ENCODE measurements at places on chromosomes 12 and 14.

DNA sequence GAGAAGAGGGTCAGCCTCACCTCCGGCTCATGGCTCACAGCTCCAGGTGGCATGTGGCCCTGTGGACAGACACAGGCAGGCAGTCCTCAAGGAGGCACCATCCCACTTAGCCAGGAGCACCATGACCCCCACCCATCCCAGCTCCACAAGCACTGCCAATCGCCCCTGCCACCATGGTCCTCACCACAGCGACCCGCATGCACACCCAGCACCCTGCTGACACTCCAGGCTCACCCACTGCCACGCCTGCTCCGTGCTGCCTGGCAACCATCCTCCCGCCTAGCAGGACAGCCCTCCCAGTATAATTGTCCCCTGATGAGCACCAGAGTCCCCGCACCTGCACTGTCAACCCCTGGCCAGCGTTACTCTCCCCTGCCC is 50.9 kb downstream of the TRPV4 start:
- DNase-seq = no peak

DNA sequence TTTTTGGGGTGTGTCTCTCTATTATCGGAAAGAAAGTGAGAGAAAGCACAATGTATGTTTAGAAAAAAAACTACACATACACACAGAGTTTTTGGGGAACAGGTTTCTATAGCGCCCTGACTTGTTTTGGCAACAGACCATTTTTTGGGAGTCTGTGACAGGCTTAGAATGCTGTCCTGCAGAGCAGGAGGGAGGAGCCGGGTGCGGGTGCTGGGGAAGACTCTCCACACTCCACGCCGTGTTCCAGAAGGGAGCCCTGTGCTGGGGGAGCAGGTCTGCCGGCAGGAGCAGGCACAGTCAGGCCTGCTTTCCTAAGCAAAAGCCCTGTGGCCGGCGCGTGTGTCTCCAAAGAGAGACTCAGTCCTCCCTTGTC is 26.5 kb downstream of the CD9 start:
- DNase-seq = no peak

DNA sequence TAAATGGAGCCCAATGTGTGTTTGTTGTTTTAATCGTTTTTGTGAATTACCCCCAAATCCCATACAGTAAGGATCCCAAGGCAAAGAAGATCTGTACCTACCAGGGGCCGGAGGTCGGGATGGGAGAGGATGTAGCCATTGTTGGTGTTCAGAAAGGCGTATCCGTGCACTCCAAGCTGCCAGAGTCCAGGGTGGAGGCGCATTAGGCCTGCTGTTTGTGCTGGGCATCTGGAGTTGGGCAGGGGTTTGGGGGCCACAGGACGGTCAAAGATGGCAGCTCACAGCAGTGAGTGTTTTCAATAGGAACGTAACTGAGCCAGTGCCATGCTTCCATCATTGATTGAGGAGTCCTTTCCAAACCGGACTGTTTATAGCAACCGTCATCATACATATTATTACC is 40.2 kb downstream of the CACNA2D4 start:
- no peak for DNase-seq

- no peak for DNase-seq
Measured at GRCh38 chr14:103065861-103066260, 8.5 kb upstream of the CDC42BPB start.

- no peak for DNase-seq
Measured at GRCh38 chr14:101201535-101202151, 298.1 kb upstream of the RTL1 start.

- no peak for DNase-seq
Measured at GRCh38 chr12:54549774-54550451, 512 bp downstream of the PDE1B start.

GRCh38 chr14:98259881-98260280 is 1012.1 kb downstream of the BCL11B start:
- no peak for DNase-seq

DNA sequence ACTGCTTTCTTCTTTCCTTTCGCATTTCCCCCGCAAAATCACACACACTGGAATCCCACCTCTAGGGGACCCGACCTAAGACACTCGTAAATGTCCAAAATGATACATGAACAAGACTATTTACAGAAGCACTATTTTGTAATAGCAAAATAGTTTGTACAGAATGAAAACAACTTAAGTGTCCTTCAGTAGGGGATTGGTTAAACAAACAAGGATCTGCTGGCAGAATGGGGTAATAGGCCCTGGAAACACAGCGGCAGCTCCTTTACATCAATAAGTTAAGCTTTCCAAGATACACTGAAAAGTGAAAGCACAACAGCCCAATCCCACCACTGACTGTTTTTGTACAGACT is 48.8 kb downstream of the LTBP2 start:
- DNase-seq = no peak

- DNase-seq = no peak
Measured at GRCh38 chr14:71143381-71144290, 236.4 kb downstream of the PCNX1 start.

DNA sequence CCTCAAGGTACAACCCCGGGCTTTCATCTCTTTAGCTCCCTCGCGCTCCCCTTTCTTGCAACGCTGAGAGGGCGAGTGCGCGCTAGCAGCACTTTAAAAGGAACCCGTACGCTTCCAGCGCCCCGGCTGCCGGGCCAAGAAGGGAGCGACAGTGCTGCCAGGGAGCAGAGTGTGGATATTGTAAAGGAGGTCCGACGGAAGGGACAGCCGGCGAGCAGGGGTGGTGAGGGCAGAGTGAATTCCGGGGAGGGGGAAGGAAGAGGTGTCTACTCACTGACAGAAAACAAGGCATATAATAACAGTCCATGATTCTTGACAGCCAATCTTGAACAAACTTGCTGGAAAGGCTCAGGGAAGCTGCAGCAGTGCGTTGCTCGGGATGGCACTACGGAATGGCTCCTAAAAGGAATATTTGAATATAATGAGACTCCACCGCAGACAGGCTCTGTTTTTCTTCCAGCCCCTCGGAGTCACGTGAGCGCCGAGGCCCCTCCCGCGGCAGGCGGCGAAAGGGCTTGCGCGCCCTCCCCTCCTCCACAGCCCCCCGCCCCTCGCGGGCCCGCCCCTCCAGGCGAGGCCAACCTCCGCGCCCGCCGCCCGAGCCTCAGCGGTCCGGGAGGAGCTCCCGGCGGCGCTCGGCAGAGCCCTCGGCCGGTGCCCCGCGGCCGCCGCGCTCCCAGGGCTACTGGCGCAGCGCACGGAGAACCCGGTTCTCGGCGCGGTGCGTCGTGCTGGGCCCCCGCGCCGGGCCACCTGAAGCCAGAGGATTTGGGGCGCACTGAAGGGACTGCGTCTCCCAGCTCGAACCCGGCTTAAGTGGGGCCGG is 3.4 kb downstream of the BMP4 start:
- no peak for DNase-seq

DNA sequence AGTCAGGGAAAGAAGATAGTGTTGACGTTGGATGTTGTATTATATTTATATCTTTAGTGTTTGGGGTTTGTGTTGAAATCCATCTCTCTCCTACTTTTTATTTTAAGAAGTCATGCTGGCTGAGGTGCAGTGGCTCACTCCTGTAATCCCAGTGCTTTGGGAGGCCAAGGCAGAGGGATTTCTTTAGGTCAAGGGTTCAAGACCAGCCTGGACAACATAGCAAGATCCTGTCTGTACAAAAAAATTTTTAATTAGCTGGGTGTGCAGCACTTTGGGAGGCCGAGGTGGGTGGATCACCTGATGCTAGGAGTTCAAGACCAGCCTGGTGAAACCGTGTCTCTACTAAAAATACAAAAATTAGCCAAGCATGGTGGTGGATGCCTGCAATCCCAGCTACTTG is 23.9 kb downstream of the A2ML1 start:
- no peak for DNase-seq

GRCh38 chr12:12881151-12881909 is 10.0 kb upstream of the GPRC5A start:
- no peak for DNase-seq

DNA sequence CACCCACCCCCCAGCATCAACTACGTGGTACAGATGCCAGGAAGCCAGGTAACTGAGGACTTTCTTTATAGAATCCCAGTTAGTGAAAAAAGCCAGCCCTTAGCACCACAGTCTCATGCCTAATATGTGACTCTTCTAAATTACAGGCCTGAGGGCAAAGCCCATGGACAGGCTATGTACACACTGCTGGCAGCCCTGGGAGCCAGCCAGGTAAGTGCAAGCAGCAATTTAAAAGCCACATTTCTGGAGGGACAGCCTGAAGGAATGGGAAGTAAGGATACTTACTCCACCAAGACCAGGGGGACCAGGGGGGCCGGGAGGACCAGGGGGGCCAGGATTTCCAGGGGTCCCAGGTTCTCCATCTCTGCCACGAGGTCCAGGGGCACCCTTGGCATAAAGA is 7.0 kb downstream of the COL2A1 start:
- DNase-seq = no peak

- DNase-seq = no peak
Measured at GRCh38 chr12:116773276-116773731, 35.2 kb downstream of the RNFT2 start.

GRCh38 chr12:57089271-57090245 is 644 bp downstream of the NAB2 start:
- DNase-seq = no peak

DNA sequence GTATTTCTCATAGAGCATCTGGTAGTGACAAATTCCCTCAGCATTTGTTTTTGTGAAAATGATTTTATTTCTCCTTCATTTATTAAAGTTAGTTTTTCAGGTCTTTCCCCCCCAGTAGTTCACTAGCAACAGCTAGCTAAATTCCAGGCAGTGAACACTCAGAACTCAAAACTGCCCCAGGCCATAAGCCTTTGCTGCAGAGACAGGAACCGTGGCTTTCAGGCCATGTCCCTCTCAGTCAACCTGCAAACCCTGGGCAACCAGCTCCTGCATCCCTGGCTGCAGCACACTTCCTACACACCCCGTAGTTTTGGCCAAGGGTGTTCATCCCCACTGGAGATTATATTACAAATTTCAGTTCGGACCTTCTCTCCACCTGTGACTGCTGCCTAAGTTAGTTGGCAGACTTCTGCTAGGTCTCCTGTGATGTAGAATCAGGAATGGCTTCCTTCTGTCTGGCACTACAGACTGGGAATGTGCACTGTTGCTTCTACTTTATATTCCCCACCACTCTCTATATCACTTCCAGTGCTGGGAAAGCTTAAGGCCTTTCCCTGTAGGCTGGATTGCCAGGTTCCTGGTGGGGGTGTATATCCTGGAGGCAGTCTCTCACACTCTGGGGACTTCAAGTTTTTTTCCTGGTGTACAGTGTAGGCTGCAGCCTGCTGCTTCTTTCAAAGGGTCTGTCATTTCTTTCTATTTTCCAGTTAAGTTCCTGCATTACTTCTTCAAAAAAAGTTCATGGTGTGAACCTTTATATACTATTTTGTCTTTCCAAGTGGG is 924.4 kb upstream of the LRFN5 start:
- no peak for DNase-seq

GRCh38 chr12:82954572-82954971 is 267.9 kb downstream of the TMTC2 start:
- DNase-seq = no peak

DNA sequence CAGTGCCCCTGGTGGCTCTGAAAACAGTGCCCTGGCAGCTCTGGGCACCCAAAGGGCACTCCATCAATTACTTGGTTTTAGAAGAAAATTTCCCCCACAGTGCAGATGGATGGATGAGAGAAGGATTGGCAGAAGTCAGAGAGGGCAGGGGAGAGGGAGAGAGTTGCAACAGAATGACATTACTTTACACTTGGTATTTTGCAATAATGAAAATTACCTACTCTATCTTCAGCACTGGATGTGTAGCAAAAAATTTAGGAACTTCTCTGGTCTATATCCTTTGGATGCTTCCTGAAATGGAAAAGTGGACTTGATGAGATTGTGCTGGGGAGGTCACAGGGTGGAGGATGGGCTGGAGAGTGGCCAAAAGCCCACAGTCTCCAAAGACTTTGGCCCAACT is 193.2 kb downstream of the CHST11 start:
- DNase-seq = no peak

DNA sequence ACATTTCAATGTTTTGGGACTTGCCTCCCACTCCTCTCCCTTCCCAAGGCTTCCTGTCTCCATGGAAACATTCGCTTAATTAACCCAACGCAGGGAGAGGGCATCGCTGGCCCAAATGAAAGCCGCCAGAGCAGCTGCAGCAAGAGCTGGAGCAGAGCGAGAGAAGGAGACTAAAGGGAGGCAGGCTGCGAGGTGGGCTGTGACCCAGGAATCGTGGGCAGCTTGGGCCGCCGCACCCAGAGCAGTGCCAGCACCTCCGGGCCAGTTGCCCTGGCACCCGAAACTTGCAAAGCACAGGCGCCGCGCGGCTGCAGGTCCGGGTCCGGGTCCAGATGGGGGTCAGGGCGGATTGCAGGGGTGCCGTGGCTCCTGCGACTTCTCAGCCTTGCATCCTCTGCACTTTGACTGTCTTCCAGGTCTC is 43.5 kb upstream of the PTPRQ start:
- no peak for DNase-seq

DNA sequence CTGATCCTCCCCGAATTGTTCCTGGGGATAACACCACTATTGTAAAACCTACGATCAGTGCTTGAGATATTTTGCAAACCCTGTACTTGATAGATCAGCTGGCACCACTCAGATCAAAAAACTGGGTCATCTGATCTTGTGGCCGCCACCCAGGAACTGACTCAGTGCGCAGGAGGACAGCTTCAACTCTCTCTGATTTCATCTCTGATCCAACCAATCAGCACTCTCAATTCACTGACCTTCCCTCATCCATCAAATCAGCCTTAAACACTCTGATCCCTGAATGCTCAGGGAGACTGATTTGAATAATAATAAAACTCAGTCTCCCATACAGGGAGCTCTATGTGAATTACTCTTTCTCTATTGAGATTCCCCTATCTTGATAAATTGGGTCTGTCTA is 4.2 kb upstream of the XPOT start:
- DNase-seq = peak; percentile 64

- no peak for DNase-seq
Measured at GRCh38 chr12:50597200-50598195, 92.7 kb downstream of the DIP2B start.

GRCh38 chr14:98548071-98548686 is 723.8 kb downstream of the BCL11B start:
- no peak for DNase-seq

GRCh38 chr12:77486872-77487271 is 343.8 kb upstream of the NAV3 start:
- no peak for DNase-seq

- no peak for DNase-seq
Measured at GRCh38 chr12:77689510-77690086, 141.1 kb upstream of the NAV3 start.
